ENCODE measurements at places on chromosomes 3 and 15.
A peak's percentile ranks its signal among the peaks of the same experiment; 100 is the strongest.

GRCh38 chr15:80778621-80778963 lies 578 bp upstream of the CEMIP start:
- no peak for DNase-seq

GRCh38 chr15:70426096-70426821 lies 328.5 kb upstream of the TLE3 start:
- no peak for DNase-seq

GRCh38 chr3:121997372-121997771 lies 24.7 kb downstream of the ILDR1 start:
- no peak for DNase-seq

GRCh38 chr15:31080591-31081014 lies 20.9 kb downstream of the TRPM1 start:
- peak; percentile 19 for DNase-seq

DNA sequence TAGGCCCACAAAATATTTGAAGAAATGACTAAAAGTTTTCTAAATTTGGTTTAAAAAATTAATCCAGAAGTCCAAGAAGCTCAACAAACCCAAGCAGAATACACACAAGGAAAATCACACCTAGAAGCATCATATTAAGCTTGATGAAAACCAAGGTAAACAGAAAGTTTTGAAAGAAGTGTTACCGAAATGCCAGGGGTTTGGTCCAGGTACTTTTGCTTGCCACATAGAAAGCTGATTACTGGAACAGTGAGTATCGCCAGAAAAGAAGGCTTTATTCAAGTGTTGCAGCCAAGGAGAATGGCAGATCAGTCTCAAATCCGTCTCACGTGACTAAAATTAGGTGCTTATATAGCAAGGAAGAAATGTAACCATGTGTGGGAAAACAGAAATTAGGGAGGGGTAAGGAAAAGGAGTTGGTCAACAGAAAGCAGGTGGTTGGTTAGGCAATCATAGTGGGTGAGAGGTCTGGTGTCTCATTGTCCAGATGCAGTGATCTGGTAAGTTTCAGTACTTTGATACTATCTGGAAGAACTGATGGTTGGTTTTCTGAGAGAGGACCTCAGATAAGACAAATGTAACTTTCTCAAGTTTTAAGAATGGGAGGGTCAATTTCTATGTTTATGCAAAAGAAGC lies 96.9 kb upstream of the MYRIP start:
- no peak for DNase-seq

- DNase-seq = no peak
Observed at GRCh38 chr3:195210266-195210973, 60.5 kb downstream of the XXYLT1 start.

DNA sequence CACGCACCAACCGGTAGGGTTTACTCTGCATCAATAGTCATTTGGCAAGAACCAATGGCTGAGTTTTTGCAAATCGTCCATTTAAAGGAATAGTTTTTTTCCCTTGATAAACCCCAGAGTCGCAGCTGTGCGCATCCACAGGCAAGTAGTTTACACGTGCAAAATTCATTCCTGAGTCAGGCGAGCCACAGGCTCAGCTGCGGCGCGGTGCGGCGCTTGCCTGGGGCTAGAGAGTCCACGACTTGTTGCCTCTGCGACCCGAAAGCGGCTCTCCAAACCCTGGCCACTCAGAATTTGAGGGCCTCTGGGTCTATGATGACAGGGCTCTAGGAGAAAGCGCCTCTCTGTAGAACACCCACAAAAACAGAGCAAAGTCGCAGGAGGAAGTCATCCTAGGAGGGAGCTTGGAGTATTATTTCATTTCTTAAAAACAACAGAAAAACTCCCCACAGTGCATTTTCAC lies 36.7 kb downstream of the ZIC4 start:
- no peak for DNase-seq

DNA sequence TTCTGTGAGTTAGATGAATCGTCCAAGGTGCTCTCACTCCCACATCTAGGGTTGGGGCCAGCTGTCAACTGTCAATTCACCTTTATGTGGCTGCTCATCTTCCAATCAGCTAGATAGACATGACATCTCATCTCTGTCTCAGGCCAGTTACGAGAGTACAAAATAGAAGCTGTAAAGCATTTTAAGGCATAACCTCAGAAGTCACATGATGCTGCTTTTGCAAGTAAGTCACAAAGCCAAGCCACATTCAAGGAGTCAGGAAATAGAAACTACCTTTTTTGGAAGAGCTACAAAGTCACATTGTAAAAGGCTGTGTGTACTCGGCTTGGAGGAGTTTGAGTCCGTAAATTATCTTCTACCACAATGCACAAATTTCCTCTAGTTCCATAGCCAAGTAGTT lies 5.1 kb upstream of the CCR1 start:
- no peak for DNase-seq

DNA sequence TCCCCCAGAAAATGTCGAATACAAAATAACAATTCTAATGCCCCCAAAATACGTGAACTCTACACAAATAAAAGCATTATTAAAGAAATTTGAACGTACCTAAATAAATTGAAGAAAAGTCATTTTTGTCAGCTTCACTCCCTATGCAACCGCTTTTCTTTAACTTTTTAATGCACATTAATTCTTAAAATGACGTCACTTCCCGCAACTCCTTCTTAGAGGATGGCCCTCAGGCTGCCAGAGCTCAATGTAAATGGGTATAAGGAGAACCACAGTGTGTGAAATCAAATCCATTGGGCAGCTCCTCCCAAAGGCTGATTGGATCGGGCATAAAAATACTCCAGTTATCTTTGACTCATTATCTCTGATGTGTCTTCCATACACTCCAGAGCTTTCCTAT lies 736.9 kb downstream of the GBE1 start:
- no peak for DNase-seq

DNA sequence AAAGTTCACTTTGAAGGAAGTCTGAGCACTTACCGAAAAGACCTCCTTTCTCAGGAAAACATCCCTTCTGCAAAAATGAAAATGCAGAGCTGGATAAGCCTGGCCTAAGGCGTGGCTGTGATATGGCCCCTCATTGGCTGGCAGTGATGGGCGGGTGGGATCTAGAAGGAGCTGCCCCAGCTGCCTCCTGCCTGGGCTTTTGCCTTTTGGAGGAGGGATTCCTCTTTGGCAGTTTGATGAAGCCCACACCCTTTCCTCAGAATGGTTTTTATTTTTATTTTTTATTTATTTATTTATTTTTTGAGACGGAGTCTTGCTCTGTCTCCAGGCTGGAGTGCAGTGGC lies 4.0 kb upstream of the DZIP1L start:
- DNase-seq = no peak

DNA sequence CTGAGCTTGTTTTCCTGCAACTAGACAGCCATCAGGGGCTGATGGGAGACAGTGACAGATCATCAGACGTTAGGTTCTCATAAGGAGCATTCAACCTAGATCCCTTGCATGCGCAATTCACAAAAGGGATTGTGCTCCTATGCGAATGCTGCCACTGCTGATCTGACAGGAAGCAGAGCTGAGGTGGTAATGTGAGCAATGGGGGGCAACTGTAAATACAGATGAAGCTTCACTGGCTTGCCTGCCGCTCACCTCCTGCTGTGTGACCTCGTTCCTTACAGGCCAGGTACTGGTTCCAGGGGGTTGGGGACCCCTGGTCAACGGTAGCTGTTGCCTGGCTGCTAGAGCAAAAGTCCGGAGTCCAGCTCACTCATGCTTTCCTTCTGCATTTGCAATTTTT lies 26.4 kb upstream of the KCNAB1 start:
- no peak for DNase-seq

- DNase-seq = peak; percentile 40
Observed at GRCh38 chr3:71512000-71512399, 71.5 kb downstream of the FOXP1 start.

GRCh38 chr3:141346839-141347238 lies 21.5 kb upstream of the ZBTB38 start:
- no peak for DNase-seq

- no peak for DNase-seq
Observed at GRCh38 chr3:42043099-42043813, 47.9 kb upstream of the TRAK1 start.

DNA sequence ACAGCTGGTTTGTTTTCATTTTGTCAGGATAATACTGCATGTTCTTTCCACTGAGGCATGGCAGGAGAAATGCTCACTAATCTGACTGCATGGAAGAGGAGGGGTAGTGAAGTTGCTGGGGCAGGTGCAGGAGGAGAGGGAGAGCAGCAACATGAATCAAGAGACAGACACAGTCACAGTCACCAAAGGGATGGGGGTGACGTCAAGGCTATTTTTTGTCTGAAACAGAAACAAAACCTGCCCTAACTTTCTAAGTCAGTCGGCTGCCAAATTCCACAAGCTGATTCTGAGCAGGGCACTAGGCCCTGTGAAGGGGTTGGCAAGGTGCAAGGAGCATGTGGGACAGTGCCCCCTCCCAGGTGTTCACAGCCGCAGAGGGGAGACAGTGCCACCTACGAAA lies 186.6 kb upstream of the NSMCE3 start:
- no peak for DNase-seq

- DNase-seq = no peak
Observed at GRCh38 chr3:139118835-139119234, 74.1 kb upstream of the PRR23C start.

- DNase-seq = no peak
Observed at GRCh38 chr3:16697443-16698147, 92.4 kb upstream of the DAZL start.

DNA sequence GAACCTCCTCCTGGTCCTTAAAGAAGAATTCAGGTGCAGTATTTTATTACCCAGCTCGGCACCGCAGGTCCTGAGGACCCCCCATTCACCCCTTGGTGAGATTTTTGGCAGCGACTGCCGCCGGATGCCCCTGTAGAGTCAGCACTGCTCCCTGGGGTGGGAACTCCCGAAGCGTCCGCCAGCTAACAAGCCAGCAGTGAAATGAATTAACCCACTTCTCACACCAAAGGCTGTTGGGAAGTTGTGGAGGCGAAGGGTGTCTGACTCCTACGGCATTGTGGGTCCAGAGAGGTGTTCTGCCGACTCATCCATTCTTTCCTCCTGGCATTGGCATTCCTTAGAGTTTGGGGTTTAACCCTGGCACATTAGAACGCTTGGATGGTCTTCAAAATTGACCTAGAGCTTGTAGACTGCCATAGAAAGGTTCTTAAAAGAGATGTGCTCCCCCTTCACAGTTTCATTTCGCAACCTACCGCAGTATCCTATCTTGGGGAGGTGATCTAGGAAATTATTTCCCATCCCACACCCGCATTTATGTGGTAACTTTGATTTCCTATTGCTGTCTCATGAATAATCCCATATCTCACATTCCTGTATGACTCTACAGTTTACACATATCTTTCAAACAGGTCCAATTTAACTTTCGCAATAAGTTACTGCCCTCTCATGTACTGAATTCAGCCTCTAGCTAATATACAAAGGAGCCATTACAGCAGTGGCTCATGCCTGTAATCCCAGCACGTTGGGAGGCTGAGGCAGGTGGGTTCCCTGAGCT lies 879 bp upstream of the EIF5A2 start:
- no peak for DNase-seq

DNA sequence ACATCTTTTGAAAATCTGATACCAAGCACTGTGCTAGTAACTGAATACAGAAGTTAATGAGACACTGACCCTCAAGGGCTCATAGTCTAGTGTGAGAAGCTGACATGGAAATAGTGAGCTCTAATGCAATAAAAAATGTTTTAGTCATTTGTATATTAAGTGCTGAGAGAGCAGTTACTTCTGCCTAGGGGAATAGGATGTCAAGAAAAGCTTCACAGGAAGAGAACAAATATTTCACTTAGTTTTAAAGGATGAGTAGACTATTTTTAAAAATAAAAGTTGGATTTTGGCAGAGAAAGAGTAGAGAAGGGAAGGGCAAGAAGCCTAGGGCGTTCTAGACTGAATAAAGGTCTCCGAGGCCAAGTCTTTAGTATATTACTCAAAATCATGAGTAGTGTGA lies 158.4 kb downstream of the ATG7 start:
- no peak for DNase-seq

GRCh38 chr3:153818338-153818737 lies 302.9 kb upstream of the ARHGEF26 start:
- no peak for DNase-seq

- no peak for DNase-seq
Observed at GRCh38 chr3:8868996-8869395, 94.3 kb downstream of the RAD18 start.

DNA sequence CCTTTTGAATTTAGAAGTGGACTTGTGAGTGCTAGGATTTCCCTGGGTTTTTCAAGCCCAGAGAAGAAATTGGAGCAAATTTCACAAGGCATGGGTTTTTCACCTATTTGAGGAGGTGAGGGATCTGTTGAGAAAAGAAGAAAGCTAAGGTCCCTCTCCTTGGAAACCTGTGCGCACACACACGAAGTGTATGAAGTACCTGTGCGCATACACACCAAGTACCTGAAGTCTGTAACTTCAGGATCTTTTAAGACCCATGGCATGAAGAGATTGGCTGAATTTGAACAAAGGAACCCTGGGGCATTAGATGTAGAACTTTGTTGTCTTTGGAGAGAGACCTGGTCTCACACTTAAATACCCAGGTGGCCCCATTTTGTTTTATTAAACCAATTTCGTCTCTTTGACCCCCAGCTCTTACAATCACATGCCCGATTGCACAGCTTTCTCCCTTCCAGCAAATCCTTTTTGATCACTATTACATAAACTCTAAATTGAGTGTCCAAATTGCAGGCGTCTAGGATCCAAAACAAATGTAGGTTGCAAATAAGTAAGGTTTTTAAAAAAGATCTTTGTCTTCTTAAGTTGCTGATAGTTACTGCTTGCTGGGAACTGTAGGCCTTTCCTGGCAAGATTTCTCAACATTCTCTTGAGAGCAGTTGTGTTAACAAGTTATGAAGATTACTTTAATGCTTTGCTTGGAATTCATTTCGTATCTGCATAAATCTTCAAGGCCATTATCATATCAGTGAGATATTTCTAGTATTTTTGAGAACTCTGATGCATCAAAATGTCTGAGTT lies 64.3 kb downstream of the CMTM8 start:
- DNase-seq = no peak

- DNase-seq = peak; percentile 16
Observed at GRCh38 chr3:31981206-31982181, at the start of the genes OSBPL10 and ZNF860. TSS of gene OSBPL10 (minus strand) at chr3:31981262. CDS start at chr3:31981179, 83 bp downstream. TSS of gene ZNF860 (plus strand) at chr3:31981750. CDS start at chr3:31989080, 7,330 bp downstream.

DNA sequence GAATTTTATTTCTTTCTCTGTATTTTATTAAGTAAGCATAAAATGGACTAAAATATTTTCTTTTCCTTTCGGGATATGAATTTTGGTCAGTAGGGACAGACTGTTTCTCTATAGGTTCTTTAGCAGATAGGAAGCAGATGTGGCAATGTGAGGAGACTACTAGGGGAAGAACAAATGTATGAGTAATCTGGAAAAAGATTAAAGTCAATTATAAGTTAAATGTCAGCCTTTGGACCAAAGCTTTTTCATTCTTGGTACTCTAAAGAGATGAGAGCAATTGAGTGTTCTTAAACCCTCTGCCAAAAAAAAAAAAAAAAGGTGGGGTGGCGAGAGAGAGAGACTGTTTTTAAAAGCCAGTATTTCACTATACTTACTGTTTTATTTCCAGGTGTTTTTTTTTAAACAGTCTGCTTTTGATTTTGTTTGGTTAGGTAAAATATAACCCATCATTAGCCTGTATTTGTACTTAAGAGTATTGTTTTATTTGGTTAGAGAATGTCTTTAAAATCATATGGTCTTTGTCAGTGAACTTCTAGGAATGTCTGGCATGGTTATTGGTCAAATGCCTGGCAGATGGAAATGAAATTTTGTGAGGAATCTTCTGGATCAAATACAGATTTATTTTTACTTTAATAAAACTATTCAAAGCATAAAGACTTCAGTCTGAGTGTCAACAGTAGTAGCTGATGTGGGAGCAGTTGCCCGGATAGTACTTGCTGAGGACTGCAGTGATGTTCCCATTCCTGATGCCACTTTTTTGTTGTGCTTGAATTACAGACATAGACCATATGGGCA lies 63.8 kb downstream of the LRRC49 start:
- DNase-seq = no peak

GRCh38 chr3:159026510-159026909 lies 224.7 kb downstream of the MFSD1 start:
- no peak for DNase-seq

GRCh38 chr3:44963571-44964325 lies 12.2 kb downstream of the ZDHHC3 start:
- no peak for DNase-seq
